ENCODE measurements at places on chromosomes 5 and 9.

DNA sequence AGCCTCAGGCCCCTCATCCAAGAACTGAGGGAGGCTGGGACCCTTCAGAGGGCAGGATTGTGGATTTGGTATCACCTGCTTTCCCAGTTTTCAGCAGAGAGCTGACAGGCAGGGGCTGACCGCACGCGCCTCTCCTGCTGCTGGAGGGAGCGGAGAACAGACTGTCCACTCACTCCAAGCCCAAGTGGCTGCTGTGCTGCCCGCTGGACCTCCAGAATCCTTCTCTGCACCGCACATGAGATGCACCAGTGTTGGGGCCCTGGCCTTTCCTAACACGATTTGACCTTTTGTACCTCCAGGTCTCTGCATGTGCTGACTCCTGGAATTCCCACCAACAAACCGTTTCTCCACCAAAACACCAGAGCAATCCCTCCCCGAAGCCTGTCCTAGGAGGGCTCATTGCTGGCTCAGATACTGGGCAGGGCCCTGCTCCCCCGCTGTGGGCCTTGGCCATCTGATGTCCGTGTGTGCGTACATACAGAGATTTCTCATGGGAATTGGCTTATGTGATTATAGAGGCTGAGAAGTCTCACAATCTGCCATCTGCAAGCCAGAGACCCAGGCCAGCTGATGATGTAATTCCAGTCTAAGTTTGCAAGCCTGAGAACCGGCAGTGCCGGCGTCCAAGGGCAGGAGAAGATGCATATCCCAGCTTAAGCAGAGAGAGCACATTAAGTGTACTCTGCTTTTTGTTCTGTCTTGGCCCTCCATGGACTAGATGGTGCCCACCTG lies 141.7 kb downstream of the GADD45G start:
- no peak for DNase-seq

DNA sequence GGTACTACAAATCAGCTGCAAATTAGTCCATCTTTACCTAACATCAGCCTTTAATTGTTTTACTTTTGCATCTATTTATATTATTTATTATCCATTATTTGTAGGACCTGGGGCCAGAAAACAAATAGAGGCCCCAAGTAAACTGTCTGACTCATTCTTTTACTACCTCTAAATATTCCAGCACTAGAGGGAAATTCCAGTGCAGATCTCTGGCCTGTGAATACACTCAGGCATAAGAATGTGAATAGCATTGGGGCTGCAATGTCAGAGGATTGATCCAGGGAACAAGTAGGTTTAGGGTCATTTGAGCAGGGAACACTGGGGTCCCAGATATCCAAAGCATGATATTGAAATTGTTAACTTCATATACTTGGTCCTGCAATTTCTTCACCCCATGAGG lies 176.6 kb upstream of the TYRP1 start:
- DNase-seq, result no peak

GRCh38 chr5:95620030-95620869 lies at the start of gene GPR150:
Gene GPR150, plus strand, starts transcription at chr5:95620087. Its CDS starts 189 bp downstream, at chr5:95620276.
- peak; percentile 81 for DNase-seq

DNA sequence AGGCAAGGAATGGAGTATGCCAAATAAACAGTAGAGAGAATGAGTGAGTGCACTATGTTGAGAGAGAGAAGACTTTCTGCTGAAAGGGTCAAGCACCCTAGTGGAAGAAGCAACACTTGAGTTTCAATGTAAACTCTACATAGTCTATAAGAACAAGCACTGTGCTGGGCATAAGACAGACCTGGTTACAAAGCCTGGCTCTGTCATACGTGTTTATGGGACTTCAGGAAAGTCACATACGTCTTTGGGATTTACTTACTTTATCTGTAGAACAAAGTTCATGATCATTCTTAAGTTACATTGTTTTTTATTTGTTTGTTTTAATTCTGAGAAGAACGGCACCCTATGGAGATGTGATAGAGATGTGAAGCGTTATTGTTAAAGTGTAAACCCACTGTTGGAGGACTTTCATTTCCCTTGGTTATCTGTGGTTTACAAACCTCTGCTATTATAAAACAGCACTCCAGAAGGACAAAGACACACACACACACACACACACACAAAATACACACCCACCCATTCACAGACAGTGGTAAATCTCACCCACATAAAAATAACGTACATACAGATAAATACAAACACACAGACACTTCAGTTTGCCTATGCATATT lies 70.7 kb upstream of the TRIM32 start:
- no peak for DNase-seq

DNA sequence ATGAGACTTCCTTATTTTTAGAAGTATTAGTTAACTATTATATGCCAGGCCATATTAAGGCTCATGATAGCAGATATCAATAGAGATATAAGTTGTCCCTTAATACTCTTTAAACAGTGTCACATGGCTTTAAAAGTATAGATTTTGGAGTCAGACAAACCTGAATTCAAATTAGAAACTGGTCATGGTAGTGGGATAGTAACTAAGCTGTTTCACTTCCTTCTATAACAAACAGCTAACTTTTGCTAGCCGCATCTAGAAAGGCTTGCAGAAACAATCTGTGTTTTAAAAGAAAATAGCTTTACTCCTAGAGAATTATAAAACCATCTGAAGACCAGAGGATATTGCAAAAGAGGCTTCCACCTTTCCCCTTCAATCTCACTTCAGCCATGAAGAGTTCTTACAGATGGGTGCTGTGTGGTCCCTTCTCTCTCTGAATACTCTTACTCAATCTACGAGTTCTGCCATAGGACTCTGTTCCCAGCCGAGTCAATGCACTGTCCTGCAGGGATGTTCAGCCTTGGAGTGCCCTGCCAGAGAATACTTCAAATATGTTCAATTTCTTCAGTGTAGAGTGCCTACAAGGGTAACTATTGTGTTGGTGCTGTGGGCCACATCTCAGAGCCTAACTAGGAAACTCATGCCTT lies 810.2 kb downstream of the EFNA5 start:
- no peak for DNase-seq

- DNase-seq, result no peak
These were observed 5.9 kb downstream of the ATPSCKMT start for GRCh38 chr5:10243660-10244240.

DNA sequence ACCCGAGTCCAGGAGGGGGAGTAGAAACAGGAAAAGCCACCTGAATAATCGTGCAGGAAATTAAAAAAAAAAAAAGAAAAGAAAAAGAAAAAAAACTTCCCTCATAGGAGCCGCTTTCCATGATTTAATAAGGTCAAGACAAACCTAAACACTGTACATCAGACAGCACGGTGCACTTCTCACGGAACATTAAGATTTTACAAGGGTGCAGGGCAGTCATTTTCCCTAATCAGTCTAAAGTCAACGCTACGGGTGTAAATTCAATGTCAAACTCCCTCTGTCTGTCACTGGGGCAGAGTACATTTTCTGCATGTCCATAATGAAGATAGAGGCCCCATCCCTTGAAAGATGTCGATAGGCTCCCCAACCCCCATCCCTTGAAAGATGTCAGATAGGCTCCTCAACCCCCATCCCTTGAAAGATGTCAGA lies 139.7 kb downstream of the TSSK1B start:
- DNase-seq, result no peak

- DNase-seq, result no peak
These were observed 851 bp upstream of the EEIG1 start for GRCh38 chr9:127981559-127982121.

DNA sequence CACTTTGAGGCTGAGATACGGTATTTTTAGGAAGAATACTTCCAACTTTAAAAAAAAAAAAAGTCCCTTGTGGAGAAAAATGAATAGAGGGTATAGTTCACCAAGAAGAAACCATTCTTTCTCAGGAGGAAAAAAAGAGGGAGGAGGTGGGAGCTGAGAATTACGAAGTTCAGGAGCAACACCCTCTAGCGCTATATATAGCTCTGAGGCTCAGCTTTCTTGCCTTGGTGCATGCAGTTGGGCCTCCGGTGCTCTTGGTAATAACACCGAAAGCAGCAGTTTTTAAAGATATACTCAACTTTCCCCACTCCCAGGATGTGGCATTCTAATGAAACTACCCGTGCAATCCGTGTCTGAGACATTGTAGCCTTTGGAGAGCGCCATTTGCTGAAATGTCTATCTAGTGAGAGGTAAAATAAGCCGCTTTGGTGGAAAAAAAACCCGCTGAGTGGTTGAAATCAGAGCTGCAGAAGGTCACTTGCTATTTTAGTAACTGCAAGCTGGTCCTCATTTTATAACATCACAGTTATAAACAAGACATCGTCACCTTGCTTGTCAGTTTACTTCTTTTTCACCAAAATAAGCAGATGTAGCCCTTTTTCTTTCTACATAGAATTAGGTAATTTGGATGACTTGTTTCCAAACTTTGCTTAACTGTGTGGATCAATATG lies 156.4 kb downstream of the RORB start:
- DNase-seq, result peak; percentile 22

- peak; percentile 93 for DNase-seq
These were observed 94.4 kb upstream of the IFNE start for GRCh38 chr9:21576331-21577189.

DNA sequence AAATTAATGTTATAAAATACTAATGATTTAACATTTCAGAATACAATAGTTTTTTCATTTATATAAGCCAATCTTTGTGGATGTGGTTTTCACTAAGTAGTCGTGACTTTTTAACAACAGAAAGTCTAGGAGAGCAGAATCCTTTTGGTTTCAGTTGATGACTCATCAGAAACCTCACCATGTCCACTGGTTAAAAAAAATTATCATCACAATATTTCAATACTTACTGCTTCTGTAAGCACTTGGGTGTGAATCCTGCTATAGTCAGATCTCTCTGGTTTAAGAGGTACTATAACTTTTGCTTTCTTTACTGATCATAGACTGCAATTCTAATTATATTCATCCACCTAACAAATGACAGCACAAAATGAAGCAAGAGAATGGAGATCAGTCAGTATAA lies 77.2 kb downstream of the MRPS30 start:
- DNase-seq, result peak; percentile 27

GRCh38 chr9:115653171-115653606 lies 500.4 kb upstream of the PAPPA start:
- DNase-seq, result peak; percentile 46

DNA sequence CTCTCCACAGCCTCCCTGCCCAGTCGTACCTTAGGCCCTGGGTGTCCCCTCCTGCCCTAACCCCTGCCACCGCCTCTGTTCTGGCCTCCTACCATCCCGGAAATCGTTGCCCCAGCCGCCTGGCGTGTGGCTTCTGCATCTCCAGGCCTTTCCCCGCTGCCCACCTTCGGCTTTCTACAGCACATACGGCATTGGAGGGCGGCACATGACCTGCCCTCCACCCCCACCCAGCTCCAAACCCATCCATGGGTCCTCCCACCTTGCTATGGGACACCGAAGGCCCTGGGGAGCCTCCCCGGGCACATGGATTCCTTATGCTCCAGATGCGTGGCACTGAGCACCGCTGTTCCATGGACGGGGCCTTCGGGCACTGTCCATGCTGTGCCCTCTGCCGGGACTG lies 32.0 kb downstream of the FGF18 start:
- no peak for DNase-seq
